Glutamatergic neuron (in vitro differentiated cells): ENCODE measurements at places on chromosomes 4 and X.

DNA sequence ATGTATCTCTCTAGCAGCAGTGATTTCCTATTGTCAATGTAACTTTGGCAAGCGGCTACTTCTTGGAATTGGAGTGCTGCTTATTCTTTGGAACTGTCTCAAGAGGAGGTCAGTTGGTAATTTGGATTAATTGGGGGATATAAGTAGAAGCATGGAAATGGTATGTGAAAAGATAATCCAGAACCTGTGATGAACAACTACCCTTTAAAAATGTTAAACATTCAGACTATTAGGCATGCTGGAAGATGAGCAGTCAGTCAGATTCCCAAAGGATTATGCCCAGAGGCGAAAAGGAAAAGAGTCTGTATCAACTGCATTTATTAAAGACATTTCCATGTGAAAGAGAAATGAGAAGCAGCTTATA lies 62.5 kb downstream of the SEC24D start:
- no peak for DNase-seq

DNA sequence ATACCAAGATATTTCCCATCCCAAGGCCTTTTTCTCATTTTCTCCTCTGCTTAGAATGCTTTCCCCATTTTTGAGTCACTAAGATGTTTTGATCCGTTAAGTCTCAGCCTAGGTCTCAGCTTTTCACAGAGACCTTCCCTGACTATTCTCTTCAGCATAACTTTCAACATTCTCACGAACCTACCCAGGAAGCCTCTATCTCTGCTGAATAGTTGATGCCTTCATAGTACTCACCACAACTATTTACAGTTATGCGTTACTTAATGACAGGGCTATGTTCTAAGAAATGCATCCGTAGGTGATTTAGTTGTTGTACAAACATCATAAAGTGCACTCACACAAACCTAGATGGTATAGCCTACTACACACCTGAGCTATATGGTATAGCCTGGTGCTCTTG lies 64.5 kb downstream of the ARL9 start:
- DNase-seq: no peak

DNA sequence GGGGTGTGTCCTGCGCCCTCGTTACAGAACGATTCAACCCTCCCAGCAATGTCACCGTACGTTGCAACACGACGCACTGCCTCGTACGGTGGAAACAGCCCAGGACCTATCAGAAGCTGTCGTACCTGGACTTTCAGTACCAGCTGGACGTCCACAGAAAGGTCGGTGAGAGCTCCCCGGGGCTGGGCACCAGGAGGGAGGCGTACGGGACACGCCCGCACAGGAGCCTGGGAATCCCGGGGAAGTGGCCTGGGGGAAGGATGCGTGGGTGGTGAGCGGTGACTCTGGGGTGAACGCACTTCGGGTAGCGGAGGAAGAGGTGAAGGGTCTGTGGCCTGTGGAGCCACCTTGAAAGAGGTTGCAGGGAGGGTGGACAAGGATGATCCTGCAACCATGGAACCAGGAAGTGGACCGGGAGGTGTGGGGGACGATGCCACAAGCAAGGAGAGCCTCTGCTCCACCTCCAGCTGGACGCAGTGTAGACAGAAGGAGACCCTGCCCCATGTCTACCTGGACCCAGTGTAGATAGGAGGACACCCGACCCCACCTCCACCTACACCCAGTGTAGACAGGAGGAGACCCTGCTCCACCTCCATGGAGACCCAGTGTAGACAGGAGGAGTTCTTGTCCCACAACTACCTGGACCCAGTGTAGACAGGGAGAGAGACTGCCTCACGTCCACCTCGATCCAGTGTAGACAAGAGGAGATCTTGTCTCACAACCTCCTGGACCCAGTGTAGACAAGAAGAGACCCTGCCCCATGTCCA lies 25.9 kb downstream of the CSF2RA start:
- no peak for DNase-seq

- DNase-seq: no peak
Observed at GRCh38 chrX:40175511-40176350, 78.0 kb upstream of the BCOR start.

DNA sequence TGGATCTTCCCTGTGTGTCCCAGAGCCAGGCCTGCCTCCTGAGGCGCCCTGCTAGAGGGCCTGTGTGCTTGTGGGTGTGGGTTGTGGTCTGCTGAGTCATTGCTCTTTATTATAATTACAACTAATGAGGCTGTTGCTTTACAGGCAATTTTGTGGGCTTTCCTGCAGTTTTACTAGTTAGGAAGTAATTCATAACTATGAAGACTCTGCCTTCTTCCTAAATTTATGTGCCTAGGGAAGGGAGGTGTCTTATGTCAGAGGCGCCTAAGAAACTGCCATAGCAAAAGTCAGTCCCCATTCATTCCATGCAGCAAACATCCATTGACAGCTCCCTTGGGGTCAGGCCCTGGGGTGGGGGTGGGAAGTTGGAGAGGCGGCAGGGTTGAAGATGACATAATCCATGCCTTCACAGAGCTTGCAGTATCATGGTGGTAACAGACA lies 359.2 kb downstream of the IDS start:
- no peak for DNase-seq

- DNase-seq: no peak
Observed at GRCh38 chrX:147174591-147174990, 360.0 kb upstream of the CXorf51A start.

DNA sequence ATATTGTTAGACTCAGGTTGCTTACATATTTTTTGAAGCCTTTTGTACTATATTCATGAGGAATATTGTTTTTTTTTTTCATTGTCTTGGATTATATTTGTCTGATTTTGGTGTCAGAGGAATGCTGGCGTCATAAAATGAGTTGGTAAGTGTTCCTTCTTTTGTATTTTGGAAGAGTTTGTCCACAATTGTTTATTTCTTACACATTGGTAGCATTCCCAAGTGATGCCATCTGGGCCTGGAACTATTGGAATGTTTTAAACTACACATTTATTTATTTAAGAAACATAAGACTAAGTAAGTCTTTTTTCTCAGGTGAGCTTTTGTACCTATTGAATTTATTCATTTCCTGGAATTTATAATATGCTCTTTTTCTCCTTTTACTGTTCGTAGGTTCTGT lies 107.6 kb downstream of the LARP1B start:
- DNase-seq: no peak

DNA sequence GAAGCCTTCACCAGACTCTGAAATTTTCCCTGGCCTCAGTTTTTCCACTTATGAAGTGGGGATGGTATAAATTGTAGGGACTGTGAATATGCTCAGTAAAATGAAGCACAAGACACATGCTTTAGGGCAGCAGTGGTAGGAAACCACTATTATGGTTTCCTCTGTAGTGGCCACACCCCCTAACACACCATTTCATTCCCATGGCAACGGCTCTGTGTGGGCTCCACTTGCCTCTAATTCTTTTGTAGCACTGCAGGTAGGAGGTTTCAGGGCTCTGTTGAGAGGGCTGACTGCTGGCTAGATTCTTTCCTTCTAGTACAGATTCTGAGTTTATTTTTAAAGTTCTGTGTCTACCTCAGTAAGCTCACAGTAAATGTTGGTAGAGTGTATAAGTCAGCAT lies 3.5 kb upstream of the VMA21 start:
- DNase-seq: no peak

DNA sequence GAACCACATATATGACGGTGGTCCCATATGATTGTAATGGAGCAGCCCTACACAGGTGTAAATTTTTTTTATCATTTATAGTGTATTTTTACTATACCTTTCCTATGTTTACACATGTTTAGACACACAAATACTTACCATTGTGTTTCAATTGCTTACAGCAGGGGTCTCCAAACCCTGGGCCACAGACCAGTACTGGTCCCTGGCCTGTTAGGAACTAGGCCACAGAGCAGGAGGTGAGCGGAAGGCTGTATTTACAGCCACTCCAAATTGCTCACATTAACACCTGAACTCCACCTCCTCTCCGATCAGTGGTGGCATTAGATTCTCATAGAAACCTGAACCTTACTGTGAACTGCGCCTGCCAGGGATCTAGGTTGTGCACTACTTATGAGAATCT lies 201.8 kb upstream of the NDST4 start:
- DNase-seq: no peak

- DNase-seq: no peak
Observed at GRCh38 chr4:123390846-123391456, 5.6 kb upstream of the SPRY1 start.

DNA sequence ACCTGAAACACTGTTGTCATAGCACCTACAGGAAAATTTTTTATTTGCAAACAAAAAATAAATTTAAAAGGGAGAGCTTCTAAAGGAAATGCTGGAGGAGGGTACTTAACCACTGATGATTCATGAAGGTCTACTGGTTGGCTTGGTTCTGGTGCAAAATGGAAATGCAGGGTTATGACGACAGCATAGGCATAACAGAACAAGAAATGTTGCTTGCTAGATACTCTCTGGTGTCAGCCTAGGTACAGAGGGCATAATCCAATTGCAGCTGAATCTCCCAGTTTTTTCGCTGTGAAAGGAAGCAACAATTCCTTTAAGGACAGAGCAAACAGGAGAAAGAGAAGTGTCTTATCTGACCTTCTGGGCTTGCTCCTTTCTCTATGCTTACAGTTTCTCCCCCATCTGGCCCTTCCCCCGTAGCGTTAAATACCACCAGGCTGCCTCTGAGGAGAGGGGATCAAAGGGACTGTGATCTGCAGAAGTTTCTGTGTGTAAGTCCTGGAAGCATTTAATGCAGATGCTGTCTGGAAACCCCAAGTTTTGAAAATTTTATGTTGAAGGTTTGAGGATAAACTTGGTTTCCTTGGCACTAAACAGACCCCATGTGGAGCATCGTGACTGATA lies 23.7 kb upstream of the CASK start:
- no peak for DNase-seq

- no peak for DNase-seq
Observed at GRCh38 chrX:81857192-81857591, 655.3 kb downstream of the SH3BGRL start.

GRCh38 chr4:22072726-22073125 lies 124.2 kb upstream of the KCNIP4 start:
- no peak for DNase-seq

DNA sequence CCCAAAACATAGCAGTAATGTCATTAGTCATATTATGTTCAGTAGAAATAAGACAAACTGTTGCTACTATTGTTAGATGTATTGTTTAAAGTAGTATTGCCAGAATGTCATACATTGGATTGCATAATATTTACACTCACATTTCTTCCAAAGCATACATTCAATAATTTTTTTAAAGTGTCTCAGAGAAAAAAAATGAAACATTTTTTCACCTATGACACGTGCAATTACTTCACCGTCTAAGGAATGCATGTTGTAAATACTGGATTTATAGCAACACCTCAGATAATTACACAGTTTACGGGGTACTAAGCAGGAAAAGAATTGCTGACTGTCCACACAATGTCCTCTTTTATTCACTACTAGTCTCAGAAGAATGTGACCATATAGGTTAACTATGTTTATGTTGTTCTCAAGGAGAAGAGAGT lies 162.1 kb downstream of the PCDH18 start:
- DNase-seq: no peak

- DNase-seq: no peak
Observed at GRCh38 chr4:113221990-113222389, 172.5 kb downstream of the ANK2 start.

DNA sequence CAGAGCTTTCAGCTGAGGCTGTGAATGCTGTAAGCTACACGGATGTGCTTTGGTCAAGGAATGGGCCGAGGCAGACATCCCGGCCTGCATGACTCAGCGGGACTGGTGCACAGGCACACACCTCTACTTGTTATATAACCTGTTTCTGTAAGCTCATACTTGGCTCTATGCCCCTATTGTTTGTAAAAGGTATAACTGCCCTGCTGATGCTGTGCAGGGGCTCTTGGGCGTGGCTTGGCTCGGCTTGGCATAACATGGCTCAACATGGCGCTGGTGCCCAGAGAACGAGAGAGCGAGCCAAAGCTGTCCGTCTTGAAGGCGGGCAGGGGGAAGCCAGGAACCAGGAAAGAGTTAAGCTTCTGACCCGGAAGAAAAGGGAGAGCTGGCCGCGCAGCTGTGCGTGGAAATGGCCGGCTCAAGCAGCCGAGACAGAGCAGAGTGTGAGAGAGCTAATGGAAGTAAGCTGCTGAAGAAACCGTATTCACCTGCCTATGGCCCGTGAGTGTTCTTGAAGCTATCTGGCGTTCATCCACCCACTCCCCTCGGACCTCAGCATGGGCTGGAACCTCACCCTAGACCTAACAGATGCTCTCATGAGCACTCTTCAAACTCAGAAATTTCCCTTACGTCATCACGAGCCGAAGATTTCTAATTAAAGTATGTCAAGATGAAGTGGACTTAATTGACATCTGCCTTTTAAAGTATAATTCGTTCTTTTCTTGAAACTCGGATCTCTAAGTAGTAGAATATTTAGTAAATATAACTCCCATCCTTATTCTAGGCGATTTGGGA lies 286.3 kb upstream of the AGA start:
- no peak for DNase-seq

DNA sequence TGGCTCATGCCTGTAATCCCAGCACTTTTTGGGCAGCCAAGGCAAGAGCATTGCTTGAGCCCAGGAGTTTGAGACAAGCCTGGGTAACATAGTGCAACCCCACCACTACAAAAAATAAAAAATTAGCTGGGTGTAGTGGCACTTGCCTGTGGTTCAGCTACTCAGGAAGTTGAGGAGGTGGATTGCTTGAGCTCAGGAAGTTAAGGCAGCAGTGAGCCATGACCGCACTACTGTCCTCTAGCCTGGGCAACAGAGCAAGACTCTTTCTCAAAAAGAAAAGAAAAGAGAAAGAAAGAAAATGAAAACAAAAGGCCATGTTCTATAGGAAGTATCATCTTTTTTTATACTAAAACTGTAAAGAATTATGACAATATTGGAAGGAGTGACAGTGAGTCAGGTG lies 38.5 kb downstream of the NEK1 start:
- DNase-seq: no peak

- DNase-seq: peak; percentile 24
Observed at GRCh38 chr4:173121076-173121561, 47.5 kb upstream of the GALNT7 start.

DNA sequence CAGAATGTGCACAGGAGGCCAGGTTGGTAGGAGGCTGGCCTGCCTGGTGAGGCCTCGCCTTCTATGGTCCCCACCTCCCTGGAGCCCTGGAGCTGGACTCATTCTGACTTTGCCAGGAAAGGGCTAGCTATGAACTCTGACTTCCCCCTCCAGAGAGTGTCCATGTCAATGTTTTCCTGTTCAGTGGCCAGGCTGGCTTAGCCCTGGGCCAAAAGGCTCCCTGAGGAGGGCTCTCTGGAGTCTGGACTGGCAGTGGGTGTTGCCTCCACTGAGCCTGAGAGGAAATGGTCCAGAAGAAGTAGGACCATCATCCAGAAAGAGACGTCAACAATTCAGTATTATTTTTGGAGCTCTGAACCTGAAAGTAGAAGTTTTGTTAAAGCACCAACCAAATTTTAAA lies 178.7 kb downstream of the CHIC2 start:
- no peak for DNase-seq
